ENCODE measurements at places on chromosomes 6 and 20.

DNA sequence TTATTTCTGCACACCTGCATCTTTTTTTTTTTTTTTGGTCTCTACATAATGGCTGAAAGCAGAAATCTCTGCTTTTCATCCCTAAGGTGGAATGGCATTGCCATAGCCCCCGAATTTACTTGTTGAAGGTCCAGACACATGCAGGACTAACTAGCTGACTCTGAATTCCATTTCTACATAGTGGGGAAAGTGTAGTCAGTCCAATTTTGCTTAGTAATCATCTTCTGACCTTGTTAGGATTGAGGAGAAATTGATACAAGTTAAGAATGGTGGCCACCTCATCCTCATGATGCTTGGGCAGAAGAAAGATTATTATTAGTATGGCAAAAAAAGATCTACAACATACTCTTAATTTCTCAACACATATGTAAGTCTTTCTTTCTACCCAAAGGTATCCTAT lies 16.4 kb upstream of the FAM83B start:
- no peak for DNase-seq

GRCh38 chr6:116767715-116768114 lies 2.2 kb upstream of the FAM162B start:
- DNase-seq, result no peak

GRCh38 chr20:14612391-14612790 lies 275.0 kb upstream of the FLRT3 start:
- no peak for DNase-seq

GRCh38 chr6:25173246-25173645 lies 105.9 kb upstream of the CARMIL1 start:
- no peak for DNase-seq

GRCh38 chr20:2918096-2919049 lies 45.1 kb downstream of the PTPRA start:
- DNase-seq, result no peak

GRCh38 chr20:19181552-19181951 lies 30.9 kb upstream of the SLC24A3 start:
- no peak for DNase-seq

- DNase-seq, result no peak
Observed at GRCh38 chr20:57993716-57994431, 234.6 kb downstream of the ANKRD60 start.

- DNase-seq, result no peak
Observed at GRCh38 chr6:168201383-168201782, 118.2 kb downstream of the DACT2 start.

GRCh38 chr20:61882716-61883615 lies 182.7 kb downstream of the TAF4 start:
- DNase-seq, result no peak

- DNase-seq, result no peak
Observed at GRCh38 chr6:167235005-167235404, 56.1 kb upstream of the UNC93A start.

GRCh38 chr20:20649945-20650344 lies 62.5 kb downstream of the RALGAPA2 start:
- DNase-seq, result no peak

DNA sequence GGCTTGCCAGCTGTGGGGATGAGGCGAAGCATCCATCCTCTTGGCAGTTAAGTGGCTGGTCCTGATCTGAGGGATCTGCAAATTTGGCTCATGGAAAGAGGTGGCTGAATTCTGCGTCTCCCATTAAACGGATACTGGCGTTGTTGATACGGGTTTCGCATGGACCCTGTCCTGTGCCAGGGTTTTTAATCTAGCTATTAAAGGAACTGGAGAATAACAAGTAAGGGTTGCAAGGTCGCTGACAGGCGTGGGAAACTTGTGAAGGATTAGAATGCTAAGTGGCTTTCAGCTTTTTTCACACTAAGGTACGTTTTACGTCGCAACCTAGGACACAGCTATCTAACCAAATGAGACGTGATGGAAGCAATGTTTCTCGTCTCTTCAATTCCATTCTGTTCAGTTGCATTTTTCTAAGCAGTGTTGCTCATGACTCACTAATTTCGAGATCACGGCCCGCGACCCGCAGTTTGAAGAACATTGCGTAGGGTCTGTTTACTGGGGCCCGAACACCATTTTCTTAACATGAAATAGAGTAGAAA lies 852 bp downstream of the GMNN start:
- DNase-seq, result no peak

- DNase-seq, result no peak
Observed at GRCh38 chr6:106502559-106502958, 126.7 kb downstream of the RTN4IP1 start.

GRCh38 chr20:2005359-2005758 lies 11.5 kb upstream of the PDYN start:
- DNase-seq, result no peak

DNA sequence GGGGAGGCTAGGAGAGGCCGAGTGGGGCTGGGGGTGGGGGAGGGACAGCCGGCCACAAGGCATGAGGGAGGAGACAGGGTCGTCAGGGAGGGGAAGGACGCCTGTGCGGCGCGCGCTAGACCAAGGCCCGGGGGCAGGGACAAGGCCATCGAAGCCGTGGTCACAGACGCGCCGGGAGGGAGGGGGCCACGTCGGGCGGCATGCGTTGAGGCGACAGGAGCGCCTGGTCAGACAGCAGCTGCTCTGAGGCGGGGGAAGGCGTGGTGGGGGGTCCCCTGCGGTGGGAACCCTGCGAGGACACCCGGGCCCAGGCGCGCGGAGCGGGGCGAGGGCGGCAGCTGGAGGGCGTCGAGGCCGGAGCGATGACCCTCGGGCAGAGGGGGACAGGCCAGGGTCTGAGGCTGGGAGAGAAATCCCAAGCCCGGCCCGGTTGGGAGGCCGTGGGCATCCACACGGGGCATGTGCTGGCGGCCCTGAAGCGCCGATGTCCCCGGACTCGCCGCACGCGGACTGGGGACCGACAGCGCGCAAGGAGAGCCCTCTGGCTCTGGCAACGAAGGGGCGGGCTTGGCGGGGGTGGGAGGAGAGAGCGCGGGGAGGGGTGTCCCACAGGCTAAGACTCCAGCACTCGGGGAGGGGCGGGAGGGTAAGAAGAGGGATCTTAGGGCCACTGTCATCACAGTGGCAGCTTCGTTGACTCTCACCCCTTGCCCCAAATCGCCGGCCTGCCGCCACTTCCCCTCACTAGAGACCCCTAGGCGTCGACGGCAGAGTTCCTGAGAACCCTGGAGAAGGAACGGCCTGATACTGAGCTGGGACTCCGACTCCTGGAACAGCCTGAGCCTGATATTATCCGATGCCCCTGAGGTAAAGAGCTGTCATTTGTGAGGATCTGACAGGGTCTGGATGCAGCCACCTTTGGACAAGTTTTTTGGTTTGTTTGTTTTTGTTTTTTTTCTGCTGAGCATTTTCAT lies 5.0 kb downstream of the TMEM239 start:
- DNase-seq, result no peak

- no peak for DNase-seq
Observed at GRCh38 chr20:14445902-14446301, 108.5 kb upstream of the FLRT3 start.

- no peak for DNase-seq
Observed at GRCh38 chr6:41073968-41074691, 1.4 kb downstream of the NFYA start.

DNA sequence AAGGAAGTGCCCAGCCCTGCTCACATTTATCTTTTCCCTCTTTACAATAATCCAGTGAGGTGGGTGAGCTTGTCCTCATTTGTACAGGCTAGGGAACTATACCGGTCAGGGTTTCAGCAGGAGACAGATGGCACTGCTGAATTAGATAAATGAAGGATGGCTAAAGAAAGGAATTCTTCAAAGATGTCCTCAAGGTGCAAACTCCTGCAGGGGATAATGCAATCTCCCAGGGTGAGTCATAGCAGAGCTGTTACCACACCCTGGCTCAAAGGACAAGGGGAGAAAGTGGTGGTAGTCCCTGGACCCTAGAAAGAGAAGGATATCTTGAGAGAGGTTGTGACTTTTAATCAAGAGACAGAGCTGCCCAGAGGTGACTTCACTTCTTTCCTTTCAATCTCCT lies 66.7 kb downstream of the RFPL4B start:
- DNase-seq, result no peak

GRCh38 chr6:97114645-97115044 lies 168.4 kb downstream of the MMS22L start:
- no peak for DNase-seq

DNA sequence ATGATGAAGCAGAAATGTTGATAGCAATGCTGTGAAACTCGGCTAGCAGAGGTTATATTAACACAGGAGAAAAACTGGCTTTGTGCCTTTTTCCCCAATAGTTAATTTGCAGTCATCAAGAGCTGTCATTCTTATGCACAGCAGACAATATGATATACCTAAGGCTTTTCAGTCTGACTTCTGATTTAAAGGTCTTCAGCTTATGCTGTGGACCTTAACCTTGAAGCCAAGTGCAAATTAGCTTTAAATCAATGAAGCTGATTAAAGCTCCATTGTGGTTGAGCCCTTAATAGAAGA lies 171.6 kb upstream of the ID4 start:
- DNase-seq, result no peak

DNA sequence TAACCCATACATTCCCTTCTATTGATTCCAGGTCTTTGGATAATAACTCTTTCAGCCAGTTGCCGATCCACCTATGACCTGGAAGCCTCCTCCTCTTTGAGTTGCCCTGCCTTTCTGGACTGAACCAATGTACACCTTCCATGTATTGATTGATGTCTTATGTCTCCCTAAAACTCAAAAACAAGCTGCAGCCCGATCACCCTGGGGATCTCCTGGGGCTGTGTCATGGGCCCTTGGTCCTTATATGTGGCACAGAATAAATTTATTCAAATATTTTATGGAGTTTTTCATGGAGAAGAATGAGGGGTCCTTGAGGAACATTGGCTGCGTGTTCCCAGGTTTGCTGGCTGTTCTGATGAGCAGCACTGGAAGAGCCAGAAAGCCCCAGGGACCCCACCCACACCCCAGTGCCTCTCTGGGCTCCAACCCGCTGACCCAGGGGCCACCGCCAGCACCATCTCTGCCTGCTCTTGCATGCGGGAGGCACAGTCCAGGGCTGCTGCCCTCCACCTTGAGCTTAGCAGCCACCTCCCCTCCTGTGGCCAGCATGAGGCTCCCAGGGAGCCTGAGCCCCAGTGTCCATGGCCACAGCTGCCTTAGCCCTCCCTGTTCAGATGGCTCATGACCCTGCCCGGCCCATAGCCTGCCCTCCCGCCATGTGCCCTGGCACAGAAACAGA lies 36.5 kb upstream of the CST7 start:
- DNase-seq, result no peak

- no peak for DNase-seq
Observed at GRCh38 chr20:8571611-8572010, 439.5 kb downstream of the PLCB1 start.

GRCh38 chr6:28977341-28978132 lies 27.6 kb downstream of the ZNF311 start:
- DNase-seq, result no peak

GRCh38 chr6:98526465-98526864 lies 307.9 kb upstream of the POU3F2 start:
- DNase-seq, result no peak

DNA sequence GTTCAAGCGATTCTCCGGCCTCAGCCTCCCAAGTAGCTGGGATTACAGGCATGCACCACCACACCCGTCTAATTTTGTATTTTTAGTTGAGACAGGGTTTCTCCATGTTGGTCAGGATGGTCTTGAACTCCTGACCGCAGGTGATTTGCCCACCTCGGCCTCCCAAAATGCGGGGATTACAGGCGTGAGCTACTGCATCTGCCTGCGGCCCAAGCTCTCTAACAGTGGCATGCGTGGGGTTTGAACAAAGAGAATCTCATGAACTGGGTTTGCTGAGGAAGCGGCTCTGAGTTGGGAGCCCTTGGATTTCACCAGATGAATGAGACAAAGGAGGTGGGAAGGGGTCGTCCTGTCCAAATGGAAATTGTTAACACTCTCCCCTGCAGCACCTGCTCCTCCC lies 33.2 kb upstream of the CD83 start:
- no peak for DNase-seq

- DNase-seq, result no peak
Observed at GRCh38 chr6:129189266-129189665, 306.3 kb downstream of the LAMA2 start.

GRCh38 chr20:37954190-37954589 lies 51.3 kb downstream of the VSTM2L start:
- DNase-seq, result no peak

DNA sequence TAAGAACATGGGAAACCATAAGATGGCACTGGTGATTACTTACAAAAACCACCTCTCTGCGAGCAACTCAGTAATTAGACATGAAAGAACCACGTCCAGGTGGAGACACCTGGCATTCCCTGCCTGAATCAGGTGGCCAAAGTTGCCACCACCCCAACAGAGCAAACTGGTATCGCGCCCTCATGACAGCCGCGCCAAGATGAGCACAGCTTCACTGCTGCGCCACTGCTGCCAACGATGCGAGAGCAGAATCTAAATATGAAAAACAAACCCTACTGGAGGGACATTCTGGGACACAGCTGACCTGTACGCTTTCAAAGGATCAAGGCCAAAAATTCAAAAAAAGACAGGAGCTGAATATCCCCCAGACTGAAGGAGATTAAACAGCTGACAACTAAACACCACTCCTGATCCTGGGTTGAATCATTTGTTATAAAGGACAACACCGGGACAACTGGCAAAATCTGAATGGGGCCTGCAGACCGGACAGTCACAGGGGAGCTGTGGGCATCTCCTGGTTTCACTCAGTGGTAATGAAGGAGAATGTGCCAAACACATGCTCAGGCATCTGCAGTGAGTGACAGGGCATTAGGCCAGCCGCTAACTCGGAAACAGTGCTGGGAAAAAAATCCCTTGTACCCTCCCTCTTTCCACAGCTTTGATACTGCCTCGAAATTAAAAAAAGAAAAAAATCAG lies 17.4 kb downstream of the CST7 start:
- DNase-seq, result no peak

- DNase-seq, result no peak
Observed at GRCh38 chr20:38847840-38848239, 42.3 kb downstream of the PPP1R16B start.

- DNase-seq, result no peak
Observed at GRCh38 chr6:170205126-170205525, 85.8 kb downstream of the DLL1 start.

DNA sequence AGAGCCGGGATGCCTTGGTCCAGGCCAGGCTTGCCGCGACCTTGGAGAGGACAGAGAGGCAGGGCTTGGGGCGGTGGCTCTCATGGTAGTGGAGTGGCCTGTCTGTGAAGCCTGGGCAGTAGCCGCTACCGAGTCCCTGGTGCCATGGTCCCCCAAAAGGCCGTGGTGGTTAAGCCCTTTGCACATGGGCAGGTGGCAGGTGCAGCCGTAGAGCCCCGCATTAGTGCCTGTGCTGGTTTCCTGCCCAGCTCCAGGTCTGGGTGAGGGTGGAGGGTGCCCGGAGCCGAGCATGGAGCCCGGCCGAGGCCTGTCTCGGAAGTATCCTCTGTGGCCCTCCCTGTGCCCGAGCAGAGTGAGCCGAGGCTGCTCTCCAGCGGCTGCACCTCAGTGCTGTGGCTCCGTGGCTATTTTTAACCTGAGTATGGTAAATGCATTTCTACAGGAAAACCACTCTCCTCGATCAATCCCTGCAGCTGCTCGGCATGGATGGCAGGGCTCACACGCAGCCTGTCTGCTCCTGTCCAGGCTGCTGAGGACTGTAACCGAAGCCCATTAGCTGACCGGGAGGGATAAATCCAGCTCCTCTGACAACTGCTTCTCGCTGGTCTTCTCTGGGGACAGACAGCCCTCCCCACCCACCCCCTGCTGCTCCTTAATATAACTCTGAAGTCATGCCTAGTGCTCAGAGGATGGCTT lies 36.3 kb upstream of the GATA5 start:
- DNase-seq, result no peak

- no peak for DNase-seq
Observed at GRCh38 chr6:35007016-35007415, 118.0 kb downstream of the ANKS1A start.

- no peak for DNase-seq
Observed at GRCh38 chr6:68990317-68990716, 355.2 kb downstream of the ADGRB3 start.

Data from stimulated activated CD4-positive, alpha-beta T cell treated with anti-CD3 and anti-CD28 coated beads, Interleukin-1b, Interleukin-23, amount 100 ng/mL, for 1 hour (primary cell).